Skeletal muscle tissue (tissue), 5 donors: ENCODE measurements at places on chromosomes 5 and 9. TPM values are rescaled to one million over a fixed set of nuclear protein-coding genes. Genes with fewer than 3 reads are reported as not detected.

The TLE1 gene
- total RNA-seq = 65.2 TPM

The RELL2 gene
- total RNA-seq = under 0.01 TPM

The CD72 gene
- total RNA-seq = 2.1 TPM

The LHFPL2 gene
- 54.8 TPM for total RNA-seq

The CTXN3 gene
- total RNA-seq = 1.0 TPM

The GFI1B gene
- 1.0 TPM for total RNA-seq

The GHR gene
- total RNA-seq = 16.7 TPM

The PELO gene
- 18.8 TPM for total RNA-seq

The TAF7 gene
- 72.0 TPM for total RNA-seq

The TEX53 gene
- not detected for total RNA-seq

The STC2 gene
- 3.1 TPM for total RNA-seq

The SPATA31C1 gene
- total RNA-seq = not detected

The CTSV gene
- 1.6 TPM for total RNA-seq

The BAAT gene
- 0.52 TPM for total RNA-seq

The DMGDH gene
- 3.1 TPM for total RNA-seq

The PHF24 gene
- under 0.01 TPM for total RNA-seq

The SPIN1 gene
- 60.5 TPM for total RNA-seq

The ZNF483 gene
- 8.9 TPM for total RNA-seq

The IL13 gene
- total RNA-seq = not detected

The NTRK2 gene
- total RNA-seq = 26.6 TPM

The RASGRF2 gene
- 1.0 TPM for total RNA-seq

The GOLGA1 gene
- 11.0 TPM for total RNA-seq

The SLIT3 gene
- total RNA-seq = 7.8 TPM

The SOHLH1 gene
- under 0.01 TPM for total RNA-seq

The ZNF658 gene
- 9.9 TPM for total RNA-seq

The ACOT12 gene
- total RNA-seq = 0.52 TPM

The PCDHB5 gene
- 3.1 TPM for total RNA-seq

The SHISAL2B gene
- not detected for total RNA-seq

The PCDHA1 gene
- not detected for total RNA-seq

The C9orf153 gene
- total RNA-seq = 1.6 TPM

The C7 gene
- 15.1 TPM for total RNA-seq

The GNPDA1 gene
- total RNA-seq = 25.1 TPM

The ZNF354C gene
- total RNA-seq = 11.0 TPM

The KCNV2 gene
- not detected for total RNA-seq

The BTNL8 gene
- not detected for total RNA-seq

The SYK gene
- total RNA-seq = 4.7 TPM

The C9orf50 gene
- total RNA-seq = not detected

The TMEM215 gene
- total RNA-seq = 0.52 TPM

The PPP3R2 gene
- total RNA-seq = not detected

The S100Z gene
- not detected for total RNA-seq

The TMEM174 gene
- not detected for total RNA-seq

The FCN1 gene
- 5.2 TPM for total RNA-seq

The GARIN3 gene
- not detected for total RNA-seq

The GTF3C5 gene
- total RNA-seq = 28.2 TPM

The IFNK gene
- not detected for total RNA-seq

The PCDHGB7 gene
- 7.3 TPM for total RNA-seq

The CCIN gene
- total RNA-seq = 1.0 TPM

The SOX30 gene
- not detected for total RNA-seq
